ENCODE measurements at places on chromosomes 5 and 9.

DNA sequence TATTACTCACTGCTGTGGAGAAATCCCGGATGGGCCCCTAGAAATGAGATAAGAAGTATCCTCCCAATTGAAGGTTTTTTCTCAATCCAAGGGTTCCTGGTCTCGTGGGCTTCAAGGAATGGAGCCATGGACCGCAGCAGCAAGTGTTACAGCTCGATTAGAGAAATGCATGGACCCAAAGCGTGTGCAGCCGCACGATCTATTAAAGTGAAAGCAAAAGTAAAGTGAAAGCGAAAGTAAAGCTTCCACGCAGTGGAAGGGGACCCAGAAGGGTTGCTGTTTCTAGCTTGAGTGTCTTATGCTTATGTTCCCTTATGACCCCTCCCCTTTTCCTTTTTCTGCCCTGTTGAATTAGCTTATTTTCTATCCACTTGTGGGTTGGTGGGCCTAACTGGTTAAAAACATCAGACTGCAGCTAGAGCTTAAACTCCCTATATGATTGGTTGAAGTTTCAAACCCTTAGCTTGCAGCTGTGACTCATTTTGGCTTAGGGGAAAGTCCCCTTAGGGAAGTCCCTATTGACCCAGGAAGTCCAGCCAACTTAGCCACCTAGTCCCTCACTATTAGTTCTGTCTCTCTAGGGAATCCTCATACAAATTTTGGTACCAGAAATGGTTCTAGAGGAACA, 1111.8 kb downstream of the TAF11L14 start:
- DNase-seq, result no peak

DNA sequence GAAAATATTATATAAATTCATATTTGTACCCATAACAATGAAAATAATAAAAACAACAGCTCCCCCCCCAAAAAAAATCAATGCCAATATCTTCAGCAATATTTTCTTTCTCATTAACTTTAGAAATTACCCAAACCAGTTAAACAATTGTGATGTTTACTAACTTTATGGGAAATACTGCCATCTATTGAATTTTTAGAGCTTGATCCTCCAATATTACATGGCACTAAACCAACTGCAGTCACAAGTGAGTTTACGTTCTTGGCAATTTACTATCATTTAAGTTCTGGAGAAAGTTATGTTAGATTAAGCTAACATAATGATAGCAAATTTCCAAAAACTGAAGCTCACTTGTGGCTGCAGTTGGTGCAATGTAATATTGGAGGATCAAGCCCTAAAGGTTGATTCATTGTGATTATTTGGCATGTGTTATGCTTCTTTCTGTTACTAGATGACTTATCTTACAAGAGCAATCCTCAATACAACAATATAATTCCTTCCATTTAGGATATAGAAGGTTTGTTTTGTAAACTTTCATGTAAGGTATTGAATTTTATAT, 379.5 kb downstream of the CDH18 start:
- DNase-seq, result peak; percentile 24

- DNase-seq, result no peak
Observed at GRCh38 chr5:55853818-55854217, 2.7 kb downstream of the IL31RA start.

GRCh38 chr5:123066016-123066415, 23.0 kb upstream of the PRDM6 start:
- DNase-seq, result peak; percentile 34

- DNase-seq, result no peak
Observed at GRCh38 chr9:6575324-6576034, 70.0 kb downstream of the GLDC start.

DNA sequence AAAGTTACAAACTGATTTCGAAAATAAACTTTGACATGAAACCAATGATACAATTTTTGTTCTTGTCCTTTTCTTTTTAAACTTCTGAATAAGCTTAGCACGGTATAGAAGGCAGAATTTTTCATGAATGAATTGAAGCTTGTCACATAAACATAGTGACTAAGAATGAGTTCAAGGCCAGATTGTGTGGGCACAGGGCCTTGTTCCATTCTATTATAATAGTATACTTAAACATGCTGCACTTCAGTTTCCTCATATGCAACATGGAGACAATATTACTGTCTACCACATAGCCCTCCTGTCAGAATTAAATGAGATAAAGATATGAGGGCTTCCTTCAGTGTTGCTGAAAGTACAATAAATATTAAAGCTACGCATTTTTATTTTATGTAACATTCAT, 204.2 kb upstream of the HAPLN1 start:
- no peak for DNase-seq

DNA sequence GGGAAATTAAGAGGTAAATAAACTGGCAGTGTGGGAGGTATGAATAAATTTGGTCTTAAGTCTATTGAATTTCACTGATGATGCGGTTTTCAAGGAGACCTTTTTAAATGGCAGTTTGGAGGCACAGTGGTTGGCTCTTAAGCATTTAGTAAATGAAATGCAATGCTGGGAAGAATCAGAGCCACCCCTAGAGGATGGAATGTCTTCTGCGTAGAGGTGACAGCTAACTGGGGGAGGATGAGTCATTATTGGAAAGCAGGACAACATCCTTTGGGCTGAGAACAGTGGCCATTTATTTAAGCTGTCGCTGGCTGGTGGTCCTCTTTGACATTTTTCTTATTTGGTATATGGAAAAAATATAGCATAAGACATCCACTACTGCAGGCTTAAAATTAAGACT, 163.2 kb downstream of the SH3GL2 start:
- no peak for DNase-seq

DNA sequence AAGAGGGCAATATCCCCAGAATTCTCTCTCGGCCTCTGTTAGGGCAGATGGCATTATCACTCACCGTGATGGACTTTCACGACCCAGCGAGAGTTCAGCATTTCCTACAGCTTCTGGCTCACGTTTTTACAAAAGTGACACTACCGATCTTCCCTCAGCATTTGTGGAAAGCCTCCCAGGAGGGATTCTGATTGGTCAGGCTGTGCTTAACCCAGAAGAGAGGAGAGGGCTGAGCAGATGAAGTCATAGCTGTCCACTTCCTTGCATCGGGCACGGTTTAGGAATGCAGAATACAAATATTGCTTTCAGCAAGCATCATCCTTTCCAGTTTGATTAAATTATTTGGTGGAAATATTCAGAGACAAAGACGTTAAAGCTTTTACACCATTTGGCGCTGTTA, 277.4 kb upstream of the MSX2 start:
- no peak for DNase-seq

DNA sequence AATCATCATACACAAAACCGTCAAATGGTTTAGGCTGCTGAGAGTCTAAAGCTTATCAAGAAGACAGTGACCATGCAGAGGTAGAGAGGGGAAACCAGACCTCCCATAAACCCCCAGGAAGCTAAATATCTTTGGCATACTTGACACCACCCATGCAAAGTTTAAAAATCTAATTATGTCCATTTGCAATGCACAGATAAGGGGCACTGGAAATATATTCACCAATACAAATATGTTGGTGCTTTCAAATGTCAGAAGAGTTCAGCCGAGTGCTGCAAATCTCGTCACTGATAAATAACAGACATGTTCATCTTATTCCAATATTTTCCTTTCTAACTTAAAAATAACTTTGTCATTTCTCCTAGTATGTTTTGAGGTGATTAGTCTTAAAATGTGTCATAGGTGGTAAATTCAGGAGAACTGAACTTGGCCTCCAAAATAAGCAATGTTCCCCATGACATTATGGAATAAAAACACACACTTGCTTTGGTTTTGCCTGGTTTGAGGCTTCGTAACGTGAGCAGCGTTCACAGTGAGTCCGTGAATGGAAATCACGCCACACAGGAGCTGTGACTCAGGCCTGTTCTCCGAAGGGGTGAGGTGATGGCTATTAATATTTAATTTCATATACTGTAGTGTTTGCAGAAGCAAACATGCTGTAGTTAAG, 182.2 kb downstream of the AOPEP start:
- DNase-seq, result no peak

DNA sequence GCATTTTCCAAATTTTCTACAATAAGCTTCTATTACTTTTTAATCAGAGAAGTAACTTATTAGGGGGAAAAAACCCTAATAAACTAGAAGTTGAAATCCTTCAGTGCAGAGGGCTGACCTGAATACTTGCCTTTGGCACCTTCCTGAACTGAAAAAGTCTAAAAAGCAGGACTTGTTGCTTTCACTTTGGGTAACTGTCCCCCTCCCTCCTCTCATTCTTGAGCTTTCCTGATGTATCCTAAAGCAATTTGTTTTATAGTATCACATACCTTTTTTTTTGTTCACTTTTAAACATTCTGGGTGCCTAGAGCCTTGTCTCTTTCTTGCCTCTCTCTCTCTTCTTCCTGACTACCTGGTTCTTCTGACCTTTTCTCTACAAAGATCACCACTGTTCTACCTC, 64.0 kb upstream of the ERBIN start:
- DNase-seq, result no peak

DNA sequence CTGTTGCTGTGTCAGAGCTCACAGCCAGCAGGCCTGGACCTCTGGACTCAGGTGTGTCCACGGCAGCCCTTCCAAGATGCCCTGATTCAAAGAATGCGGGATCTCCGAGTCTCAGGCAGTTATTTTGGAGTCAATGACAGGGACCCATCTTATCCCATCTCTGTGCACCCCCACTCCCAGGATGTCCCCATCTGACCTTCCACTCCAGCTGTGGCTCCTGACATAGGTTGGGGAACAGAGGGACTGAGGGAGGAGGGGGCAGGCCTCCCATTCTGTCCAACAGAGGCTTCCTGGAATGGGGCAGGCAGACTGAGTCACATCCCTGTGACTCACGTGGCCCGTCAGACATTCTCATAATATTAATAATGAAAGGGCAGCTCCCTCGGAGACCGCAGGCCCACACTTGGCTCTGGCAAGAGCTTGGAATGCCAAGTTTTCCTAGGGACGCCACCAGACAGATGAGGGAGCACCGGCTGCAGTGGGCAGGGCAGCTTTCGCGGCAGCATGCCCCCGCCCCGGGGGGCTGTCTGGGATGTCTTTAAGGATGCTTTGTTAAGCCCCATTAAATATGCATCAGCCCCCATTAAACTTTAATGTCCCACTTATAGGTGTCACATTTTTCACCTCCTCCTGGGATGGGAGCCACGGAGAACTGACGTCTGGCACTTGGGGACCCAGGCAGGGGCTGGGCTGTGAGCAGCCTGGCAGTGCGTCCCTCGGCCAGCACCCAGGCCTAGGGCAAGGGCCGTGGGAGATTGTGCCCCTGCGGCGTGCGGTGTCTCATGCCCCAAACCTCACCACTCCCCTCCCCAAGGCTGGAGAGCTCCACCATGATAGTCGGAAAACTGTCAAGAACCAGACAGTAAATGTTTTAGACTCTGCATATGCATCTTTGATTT, 23.6 kb upstream of the FIBCD1 start:
- peak; percentile 100 for DNase-seq

DNA sequence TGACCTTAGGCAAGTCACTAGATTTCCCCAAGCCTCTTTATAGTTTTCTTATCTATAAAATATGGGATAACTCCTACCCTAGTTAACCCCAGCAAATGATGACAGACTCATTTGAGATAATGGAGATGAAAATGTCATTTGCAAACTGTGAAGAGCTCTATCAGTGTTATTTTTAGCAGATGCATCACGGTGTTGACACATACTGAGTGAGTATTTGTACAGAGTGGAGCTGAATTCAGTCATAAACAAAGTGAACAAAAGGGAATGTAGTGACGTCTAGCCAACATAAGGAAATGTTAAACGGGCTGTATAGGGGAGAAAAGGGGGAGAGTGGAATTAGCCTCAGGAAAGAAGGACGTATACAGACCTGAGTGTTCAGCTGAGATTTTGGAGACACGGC, 75.9 kb downstream of the NMUR2 start:
- DNase-seq, result no peak

DNA sequence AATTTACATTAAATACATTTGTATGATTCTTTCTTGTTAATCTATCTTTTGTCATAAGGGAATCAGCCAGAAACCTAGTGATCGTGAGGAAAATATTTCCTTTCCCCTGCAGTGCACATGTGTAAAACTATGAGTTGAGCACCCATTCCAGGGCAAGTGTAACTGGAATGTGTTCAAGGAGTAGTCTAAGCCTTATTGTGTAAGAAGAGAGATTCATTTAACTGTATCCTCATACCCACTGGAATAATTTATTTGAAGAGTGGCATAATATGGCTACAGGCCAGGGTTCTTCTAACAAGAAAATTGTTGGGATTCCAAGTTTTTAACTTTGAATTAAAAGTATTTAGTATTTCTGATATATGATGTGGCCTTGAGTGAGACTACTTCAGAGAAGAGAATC, 1692.7 kb downstream of the EFNA5 start:
- no peak for DNase-seq

DNA sequence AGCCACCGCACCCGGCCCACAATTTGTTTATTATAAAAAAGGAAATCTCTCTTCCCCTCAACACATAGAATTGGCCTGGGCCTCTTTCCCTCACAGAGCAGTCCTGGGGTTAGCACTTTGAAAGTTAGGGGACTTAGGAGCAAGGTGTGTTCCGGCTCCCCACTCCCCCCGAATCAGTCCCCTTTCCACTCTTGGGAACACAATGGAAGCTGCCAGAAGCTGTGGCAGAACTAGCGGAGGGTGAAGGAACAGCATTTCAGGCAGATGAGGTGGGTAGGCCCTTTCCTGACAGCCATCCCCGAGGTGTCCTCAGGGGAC, 16.4 kb upstream of the C5orf47 start:
- no peak for DNase-seq

- no peak for DNase-seq
Observed at GRCh38 chr9:136705564-136705963, 6.8 kb upstream of the DIPK1B start.

DNA sequence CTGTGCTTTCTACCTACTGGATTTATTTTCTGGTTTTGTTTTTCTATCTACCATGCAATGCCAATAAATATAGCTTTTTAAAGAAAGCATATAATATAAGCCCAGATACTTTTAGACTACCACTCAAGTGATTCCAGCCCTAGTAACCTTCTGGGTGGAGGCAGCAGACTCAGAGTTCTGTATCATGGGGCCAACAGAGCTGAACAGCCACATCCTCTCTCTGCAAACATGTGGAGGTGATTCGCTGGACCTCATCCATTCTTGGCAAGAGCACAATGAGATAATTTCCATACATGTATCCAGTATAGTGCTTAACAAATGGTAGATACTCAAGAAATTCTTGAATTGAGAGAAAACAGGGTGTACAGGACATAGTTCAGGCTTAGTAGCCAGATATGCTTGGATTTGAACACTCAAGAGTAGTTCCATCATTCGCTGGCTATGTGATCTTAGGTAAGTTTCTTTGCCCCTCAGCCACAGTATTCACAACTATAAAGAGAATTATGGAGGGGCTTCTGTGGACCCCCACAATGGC, 124.5 kb downstream of the ASTN2 start:
- DNase-seq, result no peak

DNA sequence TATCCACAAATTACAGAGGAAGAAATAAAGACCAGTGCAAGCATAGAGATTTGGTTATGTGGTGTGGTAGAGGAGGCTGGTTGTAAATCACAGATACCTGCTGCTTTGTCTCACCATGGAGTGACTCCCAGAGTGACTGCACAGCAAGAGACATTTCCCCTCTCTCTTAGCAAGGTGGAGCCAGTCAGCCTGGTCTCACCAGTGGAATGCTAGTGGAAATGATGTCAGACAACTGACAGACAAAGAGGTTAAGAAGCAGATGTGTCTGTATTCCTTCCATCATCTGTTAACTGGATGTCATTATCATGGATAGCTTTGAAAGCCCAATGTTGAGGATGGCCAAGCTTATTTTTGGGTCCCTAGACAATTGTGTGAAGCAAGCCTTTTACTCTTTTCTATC, 509.4 kb upstream of the SEMA6A start:
- DNase-seq, result no peak
